ENCODE measurements at places on chromosomes 3 and 15.
A peak's percentile ranks its signal among the peaks of the same experiment; 100 is the strongest.

GRCh38 chr3:151037746-151038477 lies 47.6 kb upstream of the MED12L start:
- DNase-seq = no peak

- no peak for DNase-seq
Observed at GRCh38 chr3:3739330-3740060, 59.7 kb upstream of the LRRN1 start.

DNA sequence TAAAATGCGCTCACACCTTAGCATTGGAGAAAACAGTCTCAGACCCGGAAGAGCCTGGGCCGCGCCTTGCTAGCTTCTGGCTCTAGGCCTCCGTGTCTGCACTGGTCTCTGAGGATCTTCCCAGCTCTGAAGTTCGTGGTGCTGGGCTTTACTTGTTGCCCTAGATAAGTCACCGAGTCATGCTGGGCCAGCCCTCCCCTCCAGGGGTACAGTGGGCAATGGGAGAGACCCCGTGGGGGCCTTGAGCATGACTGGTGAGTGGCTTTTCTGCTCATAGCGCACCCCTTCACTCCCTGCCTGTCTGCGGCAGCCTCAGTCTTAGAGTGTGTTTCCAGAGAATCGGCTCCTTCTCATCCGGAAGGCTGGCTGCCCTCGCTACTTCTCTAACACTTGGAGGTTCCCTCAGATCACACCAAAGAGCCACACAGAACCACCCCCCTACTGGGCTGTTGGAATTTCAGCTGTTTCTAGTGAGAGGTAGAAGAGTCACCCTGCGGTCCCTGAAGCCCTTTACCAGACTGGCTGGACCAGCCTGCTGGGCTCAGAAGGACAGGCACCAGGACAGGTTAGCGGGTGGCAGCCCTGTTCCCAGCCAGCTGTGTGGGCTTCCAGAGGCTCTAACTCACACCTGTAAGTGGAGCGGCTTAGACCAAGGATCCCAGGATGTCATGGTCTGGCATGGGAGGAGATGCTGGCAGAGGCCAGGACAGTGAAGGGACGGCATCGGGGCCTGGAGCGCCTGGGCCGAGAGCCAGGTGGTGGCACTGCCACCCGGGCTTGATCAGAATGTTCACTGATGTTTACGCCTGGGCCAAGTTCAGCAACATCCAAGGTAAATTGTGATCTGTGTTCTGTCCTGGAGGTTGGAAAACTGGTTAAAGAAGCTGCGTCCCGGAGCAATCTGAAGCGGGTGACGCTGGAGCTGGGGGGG lies 17.9 kb downstream of the ALDH1A3 start:
- no peak for DNase-seq

DNA sequence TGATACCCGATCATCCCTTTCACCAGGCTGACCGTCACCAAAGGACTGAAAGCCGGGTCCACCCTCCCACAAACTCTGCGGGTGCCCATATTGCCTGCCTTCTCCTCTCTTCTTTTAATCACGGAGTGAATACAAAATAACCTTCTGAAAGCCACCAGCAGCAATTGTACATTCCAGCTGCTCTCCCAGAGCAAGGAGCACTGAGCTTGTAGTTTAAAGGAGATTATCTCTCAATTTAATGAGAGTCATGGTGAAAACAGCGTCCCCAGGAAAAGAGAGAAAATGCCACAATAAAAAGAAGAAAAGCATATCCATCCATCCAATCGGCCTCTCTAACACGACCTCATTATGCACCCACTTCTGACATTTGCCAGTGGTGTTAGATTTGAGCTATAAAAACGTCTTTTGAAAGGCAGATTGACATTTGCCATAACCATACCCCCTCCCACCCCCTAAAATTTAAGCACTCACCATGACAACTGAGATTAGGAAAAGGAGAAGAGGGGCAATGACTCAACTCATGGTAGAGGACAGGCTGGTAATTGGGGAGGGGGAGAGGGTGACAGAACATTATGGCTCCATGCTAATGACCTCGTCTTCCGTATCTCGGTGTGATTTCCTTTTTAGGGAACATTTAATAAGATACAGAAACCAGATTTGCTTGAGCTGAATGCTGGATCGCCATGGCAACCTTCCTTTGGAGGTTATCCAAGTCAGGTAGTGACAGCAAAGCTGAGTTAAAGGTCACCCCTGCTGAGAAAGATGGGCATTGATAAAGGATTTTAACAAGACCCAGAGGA lies 106.2 kb downstream of the ST8SIA2 start:
- DNase-seq = no peak

DNA sequence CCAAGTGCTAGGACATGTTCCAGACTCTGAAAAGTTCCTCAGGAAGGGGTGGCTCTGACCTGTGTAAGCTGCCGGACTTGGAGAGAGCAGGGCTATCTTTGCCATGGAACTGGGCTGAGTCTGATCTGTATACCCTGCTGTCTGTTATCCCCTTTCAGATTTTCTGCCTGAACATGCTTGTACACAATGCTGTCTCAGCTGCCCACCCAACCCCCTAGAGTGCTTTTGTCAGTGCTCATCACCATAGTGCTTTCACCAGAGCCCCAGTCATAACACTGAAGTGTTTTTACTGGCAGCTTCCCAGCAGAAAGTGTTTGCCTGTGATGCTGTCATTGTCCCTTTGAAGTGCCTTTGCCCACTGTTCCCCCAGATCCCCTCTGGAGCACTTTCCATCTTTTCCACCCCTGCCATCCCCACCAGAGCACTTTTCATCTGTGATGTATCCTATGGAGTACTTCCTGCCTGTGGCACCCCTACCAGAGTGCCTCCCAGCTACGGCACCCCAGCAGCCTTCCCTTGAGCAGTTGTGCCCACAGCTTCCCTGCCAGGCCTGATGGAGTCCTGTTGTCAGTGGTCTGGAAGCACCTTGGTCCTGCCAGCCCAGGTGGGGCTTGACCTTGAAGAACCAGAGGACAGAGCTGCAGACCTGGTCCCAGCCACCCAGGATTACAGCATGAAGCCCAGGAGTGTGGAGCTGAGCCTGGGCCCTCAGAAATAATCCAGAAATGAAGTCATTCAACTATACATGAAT lies 397.7 kb downstream of the DIPK2A start:
- DNase-seq = no peak

DNA sequence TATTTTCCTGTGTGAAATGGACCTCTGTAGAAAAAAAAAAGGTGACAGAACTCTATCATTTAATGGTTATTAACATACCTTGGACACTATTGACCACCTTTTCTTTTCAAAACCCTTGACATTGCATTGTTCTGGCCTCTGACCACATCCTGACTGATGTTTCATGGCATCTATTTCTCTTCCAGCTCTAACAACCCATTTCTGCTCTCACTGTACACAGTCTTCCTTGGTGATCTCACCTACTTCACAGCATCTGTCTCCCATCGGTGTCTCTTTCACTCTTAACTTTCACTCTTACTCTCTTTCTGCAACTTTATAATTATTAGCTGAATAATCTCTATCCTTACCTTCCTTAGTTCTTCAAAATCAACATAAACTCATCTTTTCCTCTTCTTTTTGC lies 217.4 kb upstream of the CD96 start:
- DNase-seq = no peak

GRCh38 chr3:172848910-172849309 lies 98.4 kb downstream of the ECT2 start:
- no peak for DNase-seq

- no peak for DNase-seq
Observed at GRCh38 chr3:9066141-9066540, 102.9 kb upstream of the RAD18 start.

DNA sequence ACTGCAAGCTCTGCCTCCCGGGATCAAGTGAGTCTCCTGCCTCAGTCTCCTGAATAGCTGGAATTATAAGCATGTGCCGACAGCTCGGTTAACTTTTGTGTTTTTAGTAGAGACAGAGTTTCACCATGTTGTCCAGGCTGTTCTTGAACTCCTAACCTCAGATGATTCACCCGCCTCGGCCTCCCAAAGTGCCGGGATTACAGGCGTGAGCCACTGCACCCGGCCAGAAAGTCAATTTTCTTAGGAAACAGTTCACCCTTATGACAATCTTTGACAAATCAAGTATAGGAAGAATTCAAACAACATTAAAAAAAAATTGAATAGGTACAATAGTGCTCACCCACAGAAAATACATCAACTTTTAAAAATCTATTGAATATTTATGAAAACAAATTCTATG lies 23.6 kb upstream of the DUT start:
- DNase-seq = no peak

DNA sequence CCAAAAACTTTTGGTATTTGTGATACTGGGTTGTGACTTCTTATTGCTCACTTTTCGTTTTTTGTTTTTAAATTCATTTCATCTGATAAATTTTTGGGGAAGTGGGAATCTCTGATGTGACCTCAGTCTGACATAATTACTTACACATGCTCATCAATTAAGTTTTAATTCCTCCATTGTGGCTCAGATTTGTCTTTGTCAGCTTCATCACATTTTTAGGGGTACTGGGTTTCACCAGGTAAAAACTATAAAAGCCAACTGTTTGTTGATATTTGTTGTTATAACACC lies 425.3 kb upstream of the TGFBR2 start:
- no peak for DNase-seq

- peak; percentile 8 for DNase-seq
Observed at GRCh38 chr3:120615847-120616609, 19.9 kb downstream of the NDUFB4 start.

DNA sequence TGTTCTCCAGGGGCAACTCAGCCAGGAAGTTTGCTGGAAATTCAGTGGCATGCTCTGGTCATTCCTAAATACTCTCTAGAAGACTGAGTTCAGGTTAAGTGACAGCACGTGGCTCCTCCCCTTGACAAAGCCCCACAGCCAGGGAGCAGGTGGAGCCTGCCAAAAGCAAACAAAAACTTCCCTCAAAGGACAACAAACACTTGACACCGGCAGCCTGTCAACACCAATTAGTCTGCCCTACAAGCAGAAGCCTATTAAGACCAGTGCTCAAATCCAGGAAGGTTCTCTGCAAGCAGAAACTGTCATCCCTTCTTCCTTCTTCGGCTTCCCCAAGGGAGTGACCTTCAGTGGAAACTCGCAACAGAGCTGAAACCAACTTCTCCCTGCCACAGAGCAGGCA lies 5.0 kb downstream of the MEX3B start:
- DNase-seq = no peak

DNA sequence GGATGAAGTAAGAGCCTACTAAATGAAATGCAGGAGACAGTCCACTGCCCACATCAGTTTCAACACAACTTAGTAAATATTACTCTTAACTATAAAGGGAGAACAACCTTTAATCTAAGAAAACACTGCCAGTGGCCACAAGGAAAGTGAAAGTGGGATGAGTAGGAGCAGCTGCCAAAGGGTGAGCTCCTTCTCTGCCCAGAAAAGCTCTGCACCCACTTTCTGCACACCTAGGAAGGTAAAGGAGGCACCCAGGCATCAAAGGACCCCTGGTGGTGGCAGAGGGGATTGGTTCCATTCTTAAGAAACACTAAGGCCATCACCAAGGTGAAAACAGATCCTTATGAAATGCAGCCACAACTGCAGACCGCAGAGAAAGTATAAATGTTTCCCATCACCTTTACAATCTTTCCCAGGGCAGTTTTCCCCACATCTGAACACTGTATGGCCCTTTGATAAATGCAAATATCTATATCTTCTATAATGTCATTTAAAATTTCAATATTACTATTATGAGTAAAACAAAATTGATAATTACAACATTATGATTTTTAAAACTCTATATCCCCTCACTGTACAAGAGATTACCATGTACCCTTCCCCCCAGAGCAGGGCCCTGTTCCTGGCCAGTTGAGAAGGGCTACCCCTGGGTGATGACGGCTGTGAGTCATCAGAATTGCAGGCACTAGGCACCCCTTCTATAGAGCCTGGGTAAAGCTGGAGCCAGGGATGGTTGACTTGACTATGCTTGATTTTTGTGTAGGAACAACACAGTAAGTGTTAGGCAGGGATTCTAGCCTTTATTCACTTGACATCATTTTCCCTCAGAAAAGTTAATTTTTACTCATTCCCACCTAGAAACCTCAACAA lies 92.0 kb downstream of the SNRK start:
- DNase-seq = no peak

DNA sequence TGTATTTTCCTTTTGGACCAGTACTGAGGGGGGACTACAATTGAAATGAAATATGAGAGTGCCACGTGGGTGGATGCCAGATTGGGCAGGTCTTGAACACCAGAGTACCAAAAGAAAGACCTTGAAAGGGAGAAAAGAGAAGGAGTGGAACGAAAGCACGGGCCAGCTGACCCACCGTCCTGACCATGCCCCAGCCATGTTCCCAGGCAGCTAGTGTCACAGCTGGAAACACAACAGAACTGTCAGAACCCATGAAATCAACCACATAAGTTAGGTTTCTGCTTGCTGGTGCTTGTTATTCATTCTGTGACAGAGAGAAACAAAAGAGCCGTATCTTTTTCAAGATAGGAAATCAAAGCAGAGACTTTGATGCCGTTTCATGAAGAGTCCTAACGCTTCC lies 268.8 kb downstream of the MEX3B start:
- no peak for DNase-seq

DNA sequence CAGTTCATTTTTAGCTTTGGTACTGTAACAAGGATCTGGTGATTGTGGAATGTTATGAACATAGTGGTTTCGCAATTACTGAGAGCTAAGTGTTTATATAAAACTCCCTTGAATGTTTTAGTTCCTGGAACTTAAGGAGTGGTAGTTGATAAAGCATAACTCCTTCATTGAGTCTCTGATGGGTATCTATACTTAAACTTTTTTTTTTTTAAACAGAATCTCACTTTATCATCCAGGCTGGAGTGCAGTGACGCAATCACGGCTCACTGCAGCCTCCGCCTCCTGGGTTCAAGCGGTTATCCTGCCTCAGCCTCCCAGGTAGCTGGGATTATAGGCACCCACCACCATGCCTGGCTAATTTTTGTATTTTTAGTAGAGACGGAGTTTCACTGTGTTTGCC lies 11.3 kb downstream of the PRKCI start:
- no peak for DNase-seq

DNA sequence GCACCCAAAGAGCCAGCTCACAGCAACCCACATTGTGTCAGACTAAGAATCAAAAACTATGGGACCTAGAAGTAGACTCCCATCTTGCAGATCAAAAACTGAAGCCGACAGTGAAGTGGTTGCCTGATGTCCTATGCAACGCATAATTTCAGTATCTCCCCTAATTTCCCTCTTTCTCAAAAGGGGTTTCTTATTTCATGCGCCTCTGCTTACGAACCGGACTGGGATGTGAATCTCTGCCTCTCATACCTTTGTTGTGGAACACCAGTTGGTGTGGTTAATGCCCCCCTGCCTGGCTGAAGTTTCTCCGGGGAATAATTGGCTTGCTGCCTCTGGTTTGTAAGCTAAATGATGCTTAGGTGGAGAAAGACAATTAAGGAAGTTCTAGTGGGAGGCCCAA lies 514 bp upstream of the FAM174B start:
- no peak for DNase-seq

DNA sequence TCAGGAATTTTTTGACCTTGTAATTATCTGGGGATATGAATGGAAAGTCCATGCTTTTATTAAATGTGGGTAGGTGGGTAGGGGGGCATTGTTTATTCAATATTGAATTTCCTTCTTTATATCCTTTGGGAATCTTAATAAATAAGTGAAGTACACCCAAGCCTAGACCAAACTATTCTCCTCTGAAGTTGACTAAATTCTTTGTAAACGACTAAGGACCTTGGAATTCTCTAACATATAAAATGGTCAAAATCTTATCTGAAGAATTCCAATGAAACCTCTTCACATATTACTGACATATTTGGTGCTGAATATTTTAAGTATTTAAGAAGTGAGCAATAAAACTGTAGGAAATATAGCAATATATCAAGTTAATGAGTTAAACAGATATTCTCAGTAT lies 1432.1 kb upstream of the GBE1 start:
- no peak for DNase-seq
